Suprapubic skin (tissue), 4 donors: ENCODE measurements at places on chromosomes 3 and 15. TPM values are rescaled to one million over a fixed set of nuclear protein-coding genes. Genes with fewer than 3 reads are reported as not detected.

The TRIM59 gene
- total RNA-seq, result 11.1 TPM

DNA sequence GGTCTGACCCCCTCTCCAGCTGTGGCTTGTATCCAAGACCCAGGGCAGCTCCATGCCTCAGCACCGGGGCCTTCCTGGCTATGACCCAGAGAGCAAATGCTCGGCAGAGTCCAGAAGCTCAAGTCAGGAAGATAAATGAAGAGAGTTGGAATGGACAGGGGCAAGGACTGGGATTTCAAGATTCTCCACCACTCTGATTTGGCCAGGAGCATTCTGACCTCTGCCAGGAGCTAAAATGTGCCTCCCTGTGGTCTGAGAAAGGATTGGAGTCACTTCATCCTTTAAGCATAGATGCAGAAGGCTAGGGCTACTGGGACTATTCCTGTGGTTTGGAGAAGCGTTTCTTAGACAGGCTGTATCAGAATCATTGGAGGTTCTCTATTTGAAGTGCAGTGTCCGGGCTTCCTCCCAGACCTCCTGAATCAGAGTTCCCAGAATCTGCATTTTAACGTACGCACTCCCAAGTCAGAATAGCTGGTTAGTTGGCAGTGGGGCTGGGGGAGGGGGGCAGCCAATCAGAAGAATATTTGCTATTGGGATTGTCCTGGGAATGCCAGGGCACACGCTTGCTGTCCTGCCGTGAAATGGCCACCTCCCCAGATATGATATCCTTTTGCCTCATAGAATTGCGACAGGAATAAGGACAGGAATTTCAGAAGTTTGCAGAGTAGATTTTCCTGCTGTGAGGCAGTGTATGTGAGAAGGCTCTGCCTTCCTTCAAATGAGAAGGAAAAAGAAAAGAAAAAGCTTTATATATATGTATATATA lies 57.4 kb downstream of the HRH1 start:
- no peak for DNase-seq
- peak overlapping the region; percentile 51 for H3K27ac ChIP-seq
- peaks cover 24% of the 10 kb centered on the region for H3K4me1 ChIP-seq
- H3K4me3 ChIP-seq, result no peak overlapping the region

GRCh38 chr3:190738636-190739155 lies 123.8 kb downstream of the GMNC start:
- H3K27me3 ChIP-seq, result no peaks in the 10 kb centered on the region
- H3K36me3 ChIP-seq, result no peaks in the 10 kb centered on the region
- no peak overlapping the region for H3K4me3 ChIP-seq
- no peaks in the 10 kb centered on the region for H3K4me1 ChIP-seq

The TMIE gene
- 0.78 TPM for total RNA-seq

DNA sequence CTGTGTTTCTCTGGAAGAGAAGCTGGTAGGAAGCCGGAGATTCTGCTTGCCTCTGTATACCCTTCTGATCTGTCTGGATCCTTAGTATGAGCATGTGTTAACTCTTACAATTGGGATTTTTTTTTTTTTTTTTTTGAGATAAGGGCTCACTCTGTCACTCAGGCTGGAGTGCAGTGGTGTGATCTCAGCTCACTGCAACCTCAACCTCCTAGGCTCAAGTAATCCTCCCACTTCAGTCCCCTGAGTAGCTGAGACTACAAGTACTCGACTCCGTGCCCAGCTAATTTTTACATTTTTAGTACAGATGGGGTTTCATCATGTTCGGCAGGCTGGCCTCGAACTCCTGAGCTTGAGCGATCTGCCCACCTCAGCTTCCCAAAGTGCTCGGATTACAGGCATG lies 44.5 kb downstream of the RPN1 start:
- H3K27me3 ChIP-seq, result no peaks in the 10 kb centered on the region
- H3K4me1 ChIP-seq, result peaks cover 12% of the 10 kb centered on the region
- no peaks in the 10 kb centered on the region for H3K36me3 ChIP-seq
- no peak overlapping the region for H3K4me3 ChIP-seq
- no peak overlapping the region for H3K27ac ChIP-seq
- no peak for DNase-seq
